ENCODE measurements at places on chromosomes 5 and 9.

- DNase-seq = no peak
Observed at GRCh38 chr5:142827934-142828576, 57.9 kb downstream of the ARHGAP26 start.

DNA sequence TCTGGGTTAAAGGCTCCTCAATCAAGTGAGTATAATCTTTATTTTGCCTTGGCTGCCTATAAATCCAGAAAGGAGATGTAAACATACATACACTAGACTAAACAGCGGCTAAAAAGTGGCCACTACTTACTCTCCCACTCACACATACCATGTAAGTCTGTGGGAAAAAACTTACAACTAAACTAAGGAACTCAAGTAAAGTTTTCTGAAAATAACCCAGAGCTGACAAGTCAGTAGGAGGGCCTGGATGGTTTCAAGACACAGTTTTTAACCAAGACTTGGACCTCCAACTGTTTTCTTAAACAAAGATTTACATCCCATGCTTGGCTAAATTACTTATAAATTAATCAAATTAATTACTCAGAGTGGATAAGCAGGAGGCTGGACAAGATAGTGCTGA lies 64.5 kb downstream of the CEP120 start:
- DNase-seq = no peak

DNA sequence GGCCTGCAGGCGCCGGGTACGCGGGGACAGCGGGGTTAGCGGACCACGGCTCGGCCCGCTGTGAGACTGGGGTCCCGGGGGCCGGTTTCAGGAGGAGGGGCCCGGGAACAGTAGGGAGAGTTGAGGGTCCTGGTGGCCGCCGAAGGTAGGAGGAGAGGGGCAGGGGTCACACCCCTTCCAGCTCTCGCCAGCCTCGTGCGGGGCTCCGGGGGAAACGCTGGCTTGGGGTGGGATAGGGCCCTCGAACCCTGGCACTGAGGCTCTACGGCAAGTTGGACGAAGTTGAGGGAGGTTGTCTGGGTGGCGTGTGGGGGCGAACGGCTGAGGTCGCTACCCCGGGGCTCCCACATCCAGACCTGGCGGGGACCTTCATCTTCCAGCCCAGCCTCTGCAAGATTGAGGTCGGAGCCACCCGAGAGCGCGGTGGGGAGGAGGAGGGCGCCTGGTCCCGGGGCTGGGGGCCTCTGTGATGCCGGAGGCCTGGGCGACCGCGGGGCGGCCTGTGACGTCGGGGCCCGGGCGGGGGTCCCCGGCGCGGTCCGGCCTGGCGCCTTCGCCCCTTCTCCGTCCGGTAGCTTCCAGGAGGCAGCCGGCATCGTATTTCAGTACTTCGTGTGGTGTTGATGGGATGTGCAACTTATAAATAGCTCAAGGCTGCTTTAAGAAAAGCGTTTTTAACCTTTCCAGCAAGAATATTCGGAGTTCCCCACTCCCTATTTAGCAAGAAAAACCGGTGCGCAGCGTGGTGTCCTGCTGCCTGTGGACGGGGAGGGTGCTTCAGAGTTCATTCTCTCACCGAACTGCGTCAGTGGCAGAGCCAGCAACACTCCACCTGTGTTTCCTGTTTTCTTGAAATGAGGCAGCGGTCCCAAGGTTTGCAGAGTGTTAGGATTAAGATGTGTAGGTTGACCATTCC lies 902 bp downstream of the HABP4 start:
- DNase-seq = peak; percentile 34

GRCh38 chr5:61737964-61738340 lies 405.9 kb downstream of the ZSWIM6 start:
- DNase-seq = no peak

- DNase-seq = no peak
Observed at GRCh38 chr5:81717860-81718259, 33.0 kb downstream of the SSBP2 start.

GRCh38 chr5:5078009-5078897 lies 61.9 kb upstream of the ADAMTS16 start:
- no peak for DNase-seq

DNA sequence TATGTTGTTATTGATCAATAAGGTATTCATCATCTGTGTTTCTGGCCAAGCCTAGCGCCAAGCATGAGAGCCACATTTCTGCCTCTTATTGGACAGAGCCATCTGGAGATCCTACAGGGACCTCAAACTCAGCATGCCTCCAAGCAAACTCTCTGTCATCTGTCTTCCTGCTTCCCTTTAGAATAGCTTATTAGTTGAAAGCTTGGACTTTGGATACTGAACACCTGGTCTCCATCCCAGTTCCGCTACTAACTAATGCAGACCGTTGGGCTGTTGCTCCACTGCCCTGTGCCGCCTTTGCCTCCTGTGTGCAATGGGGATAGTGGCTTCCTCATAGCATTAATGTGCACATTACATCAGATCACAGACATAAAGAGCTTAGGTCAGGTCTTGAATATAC lies 65.5 kb downstream of the MAP1B start:
- no peak for DNase-seq

DNA sequence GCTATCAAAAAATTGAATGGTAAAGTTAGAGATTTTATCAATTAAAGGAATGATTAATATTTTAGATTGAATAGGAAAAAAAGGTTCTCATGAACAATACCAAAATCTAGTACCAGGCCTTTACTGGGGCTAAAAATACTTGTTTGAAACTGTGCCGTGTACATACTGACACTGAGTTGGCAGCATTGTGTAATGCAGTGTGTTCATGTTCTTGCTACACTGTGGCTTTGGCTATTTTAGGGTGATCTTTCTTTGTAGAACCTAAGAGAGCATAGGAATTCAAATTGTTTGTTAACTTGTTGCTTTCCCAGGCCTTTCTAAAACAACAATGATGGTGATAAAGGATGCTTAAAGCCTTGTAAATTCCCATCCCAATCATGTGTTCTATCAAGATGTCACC lies 80.9 kb downstream of the KIF4B start:
- no peak for DNase-seq

All from activated CD4-positive, alpha-beta T cell treated with anti-CD3 and anti-CD28 coated beads, Interleukin-2, Interleukin-4, amounts not matched to agents 100 ng/mL and 50 ng/mL, durations not matched to agents 16 hours and 8 hours (primary cell).